ENCODE measurements at places on chromosomes 1 and 21.

- DNase-seq, result no peak
Measured at GRCh38 chr1:227917081-227917950, 30.4 kb downstream of the WNT9A start.

GRCh38 chr1:67604778-67605177 is 80.2 kb upstream of the GADD45A start:
- DNase-seq, result no peak

DNA sequence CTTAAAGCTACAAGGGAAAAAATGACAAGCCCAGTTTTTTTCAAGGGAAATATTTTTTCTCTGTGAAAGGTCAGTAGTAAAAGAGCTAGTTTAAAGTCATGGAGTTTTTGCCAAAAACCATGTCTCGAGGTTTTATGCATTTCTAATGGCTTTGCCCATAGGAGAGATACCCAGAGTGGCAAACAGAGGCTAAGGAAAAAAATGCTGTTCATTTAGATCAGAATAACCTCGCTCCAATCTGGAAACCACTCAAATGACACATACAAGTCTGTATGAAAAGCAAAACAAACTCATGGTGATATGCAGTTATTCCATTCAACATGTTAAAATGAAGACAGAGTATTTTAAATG is 36.9 kb upstream of the EDEM3 start:
- no peak for DNase-seq

GRCh38 chr1:55353707-55354620 is 138.8 kb upstream of the USP24 start:
- DNase-seq, result no peak

- no peak for DNase-seq
Measured at GRCh38 chr1:16718908-16719533, 21.3 kb upstream of the RNU1-4 start.

DNA sequence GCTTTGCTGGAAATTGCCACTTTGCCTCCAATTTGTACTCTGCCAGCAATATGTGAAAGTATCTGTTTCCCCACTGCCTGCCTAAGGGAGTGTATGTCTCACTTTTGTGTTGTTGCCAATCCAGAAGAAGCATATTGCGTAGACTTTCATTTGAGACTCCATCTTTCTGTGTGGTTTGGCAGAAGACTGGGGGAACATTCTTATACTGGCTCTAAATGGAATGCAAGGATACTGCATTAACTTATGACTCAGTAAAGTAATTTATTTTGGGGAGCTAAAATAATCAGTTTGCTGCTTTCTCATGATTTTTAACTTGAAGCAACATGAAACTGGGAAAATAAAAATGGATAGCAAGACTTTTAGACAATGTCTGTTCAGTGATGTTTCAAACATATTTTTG is 107.7 kb upstream of the TMPRSS2 start:
- no peak for DNase-seq
